ENCODE measurements at places on chromosomes 12 and 14.

GRCh38 chr14:89911010-89911919, 43.3 kb downstream of the EFCAB11 start:
- DNase-seq = no peak

- DNase-seq = no peak
Measured at GRCh38 chr12:62618930-62619329, 152.3 kb downstream of the MON2 start.

DNA sequence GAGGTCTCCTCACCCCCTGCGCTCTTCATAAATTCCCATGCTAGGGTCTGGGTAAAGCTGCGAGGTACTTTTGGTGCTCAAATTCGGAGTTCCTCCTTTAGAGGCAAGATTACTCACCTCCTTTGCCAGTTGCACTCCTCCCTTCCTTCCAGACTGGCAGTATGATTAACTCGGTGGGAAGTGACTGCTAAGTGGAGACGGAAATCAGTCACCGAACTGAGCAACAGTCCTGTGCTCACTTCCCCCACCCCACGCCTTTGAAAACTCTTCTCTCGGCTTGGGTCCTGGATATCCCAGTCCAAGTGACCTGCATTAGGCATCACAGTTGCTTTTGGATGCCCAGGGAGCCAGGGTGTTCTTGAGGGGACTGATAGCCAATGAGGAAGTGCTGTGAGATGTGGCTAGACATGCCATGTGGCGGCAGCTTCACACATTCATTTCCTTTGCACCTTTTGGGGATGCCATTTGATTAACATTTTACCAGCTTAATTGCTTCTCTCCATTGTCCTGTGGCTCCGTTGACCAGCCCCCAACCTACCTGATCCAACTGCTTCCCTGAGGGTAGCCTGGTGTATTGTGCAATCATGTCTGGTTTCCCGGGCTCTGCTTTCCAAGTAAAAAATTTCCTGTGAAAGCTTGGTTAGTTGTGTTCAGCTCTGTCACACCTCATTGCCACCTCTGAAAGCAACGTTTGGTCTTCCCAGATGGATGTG, 840 bp downstream of the PNP start:
- no peak for DNase-seq

DNA sequence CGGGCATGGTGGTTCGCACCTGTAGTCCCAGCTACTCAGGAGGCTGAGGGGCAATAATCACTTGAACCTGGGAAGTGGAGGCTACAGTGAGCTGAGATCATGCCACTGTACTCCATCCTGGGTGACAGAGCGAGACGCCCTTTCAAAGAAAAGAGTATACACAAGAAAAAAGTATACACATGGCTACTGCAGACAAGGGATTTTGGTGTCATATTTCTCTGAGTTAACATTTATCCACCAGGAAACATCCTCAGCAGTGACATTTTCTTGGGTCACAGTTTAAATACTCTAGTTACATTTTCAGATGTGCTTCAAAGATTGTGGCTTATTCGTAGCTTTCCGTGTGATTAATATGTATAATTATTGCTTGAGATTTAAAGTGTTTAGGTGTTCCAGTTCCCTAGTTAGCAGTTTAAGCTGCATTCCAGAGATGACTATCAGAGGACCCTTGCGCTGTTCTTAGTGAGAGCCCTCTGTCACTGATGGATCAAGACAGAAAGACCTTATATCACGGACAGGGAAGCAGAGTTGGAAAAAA, 4.7 kb upstream of the PPP2R5E start:
- DNase-seq = no peak

DNA sequence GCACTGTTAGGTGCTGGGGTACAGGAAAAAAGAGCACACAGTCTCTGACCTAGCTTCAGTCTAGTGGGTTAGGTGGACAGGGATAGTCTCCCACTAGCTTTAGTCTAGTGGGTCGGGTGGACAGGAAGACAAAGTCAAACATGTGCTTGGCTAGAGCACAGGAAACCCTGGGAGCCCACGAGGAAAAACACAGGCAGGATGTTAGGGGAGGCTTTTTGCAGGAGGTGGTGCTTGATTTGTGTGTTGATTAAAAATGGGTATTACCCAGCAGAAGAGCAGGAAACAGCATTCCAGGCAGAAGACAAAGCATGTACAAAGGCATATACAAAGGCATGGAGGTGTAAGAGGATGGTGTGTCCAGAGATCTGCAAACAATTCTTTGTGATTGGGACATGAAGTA, 23.3 kb downstream of the SLC38A2 start:
- no peak for DNase-seq
